ENCODE measurements at places on chromosomes 2 and 18.

- peak; percentile 77 for DNase-seq
Observed at GRCh38 chr2:109450574-109451273, 163.0 kb downstream of the SEPTIN10 start.

DNA sequence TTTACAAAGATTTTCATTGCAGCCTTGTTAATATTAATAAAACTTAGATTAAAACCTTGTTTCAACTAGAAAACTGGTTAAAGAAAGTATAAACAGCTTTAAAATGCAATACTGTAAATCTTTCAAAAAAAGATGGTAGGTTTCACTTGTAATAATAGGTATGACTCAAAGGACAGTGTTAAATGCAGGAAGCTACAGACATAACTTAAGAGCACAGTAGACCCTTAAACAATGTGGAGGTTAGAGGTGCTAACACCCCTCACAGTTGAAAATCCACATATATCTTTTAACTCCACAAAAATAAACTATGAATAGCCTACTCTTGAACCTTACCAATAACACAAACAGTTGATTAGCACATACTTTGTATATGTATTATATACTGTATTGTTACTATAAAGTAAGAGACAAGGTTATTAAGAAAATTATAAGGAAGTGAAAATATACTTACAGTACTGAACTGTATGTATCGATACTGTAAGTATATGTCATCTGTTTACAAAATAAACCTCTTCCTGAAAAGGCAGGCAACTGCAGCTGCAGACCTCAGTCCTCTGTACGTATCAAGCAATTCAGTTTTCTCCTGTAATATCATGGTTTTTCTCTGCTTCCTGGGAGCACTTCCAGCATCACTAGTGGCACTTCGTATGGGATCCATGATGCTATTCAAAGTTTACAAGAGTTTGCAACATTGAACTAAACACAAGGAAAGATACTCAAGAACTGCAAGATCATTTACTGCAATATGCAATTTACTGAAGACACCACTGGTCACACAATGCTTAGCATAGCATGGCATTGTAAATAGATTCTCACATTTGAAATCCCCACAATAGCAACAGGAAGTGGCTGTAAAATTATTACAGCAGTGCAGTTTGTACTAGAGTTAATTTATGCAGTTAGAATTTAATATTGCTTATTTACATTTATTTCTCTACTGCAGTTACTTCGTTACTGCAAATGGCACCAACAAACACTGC, 610.5 kb upstream of the LRRTM4 start:
- no peak for DNase-seq

DNA sequence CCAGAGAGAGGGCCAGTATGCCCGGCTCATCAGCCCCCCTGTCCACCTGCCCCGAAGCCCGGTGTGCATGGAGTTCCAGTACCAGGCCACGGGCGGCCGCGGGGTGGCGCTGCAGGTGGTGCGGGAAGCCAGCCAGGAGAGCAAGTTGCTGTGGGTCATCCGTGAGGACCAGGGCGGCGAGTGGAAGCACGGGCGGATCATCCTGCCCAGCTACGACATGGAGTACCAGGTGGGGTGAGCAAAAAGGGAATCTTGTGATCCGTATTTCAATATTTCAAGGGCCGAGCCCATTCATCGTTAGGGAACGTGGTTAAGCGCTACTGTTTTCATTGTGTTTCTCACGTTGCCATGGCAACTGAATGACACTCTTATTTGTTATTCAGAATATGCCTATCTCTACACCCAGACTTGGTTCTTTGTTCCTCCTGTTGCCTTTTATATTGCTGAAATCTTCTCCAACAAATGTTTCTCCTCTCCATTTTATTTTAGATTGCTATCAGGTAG, 81.5 kb downstream of the NRP2 start:
- DNase-seq: no peak

DNA sequence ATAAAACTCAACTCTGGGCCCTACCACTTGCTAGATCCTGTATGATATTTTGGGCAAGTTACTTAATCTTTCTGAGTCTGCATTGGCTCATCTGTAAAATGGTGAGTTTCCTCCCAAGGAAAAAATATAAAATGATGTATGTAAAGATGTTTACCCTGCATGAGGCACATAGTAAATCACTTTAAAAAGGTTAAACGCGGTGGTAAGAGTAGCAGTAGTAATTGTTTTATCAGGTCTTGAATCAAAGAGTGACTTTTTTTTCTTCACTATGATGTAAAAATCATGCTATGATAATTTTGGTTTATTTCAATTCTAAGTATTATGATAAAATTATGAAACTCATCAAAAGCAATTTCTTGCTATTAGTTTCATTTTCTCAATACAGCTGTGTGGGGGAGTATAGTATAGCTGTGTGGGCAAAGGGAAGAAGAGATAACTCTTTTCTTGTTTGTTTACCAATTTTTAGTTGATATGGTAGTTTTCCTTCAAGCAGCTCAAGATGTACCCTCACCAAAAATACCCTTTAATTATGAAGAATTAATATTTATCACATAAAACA, 10.7 kb downstream of the ARHGAP15 start:
- no peak for DNase-seq
